Stimulated activated CD4-positive, alpha-beta T cell treated with anti-CD3 and anti-CD28 coated beads, Interleukin-2, amount 100 ng/mL, for 24 hours (primary cell): ENCODE measurements at places on chromosomes 11 and 22.

- DNase-seq, result no peak
These were observed 47.5 kb downstream of the LINC01488 start for GRCh38 chr11:69529001-69529400.

- DNase-seq, result no peak
These were observed 658 bp downstream of the ACY3 start for GRCh38 chr11:67649634-67650510.

DNA sequence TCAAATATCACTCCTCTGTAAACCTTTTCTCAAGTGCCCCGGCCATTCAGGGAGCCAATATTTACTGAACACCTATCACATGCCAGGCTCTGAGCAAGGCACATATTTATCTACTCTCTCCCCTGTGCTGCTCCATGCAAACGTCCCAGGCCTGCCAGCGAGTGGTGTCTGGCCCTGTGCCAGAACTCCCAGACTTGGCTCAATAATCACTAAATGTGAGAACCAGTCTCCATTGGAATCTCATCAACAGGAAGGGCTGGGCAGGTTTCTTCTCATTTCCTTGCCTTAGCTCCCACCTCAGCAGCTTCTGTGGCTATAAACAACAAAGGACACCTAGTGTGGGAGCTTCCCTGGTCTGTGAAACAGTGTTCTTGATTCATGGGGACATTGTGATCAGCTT is 21.7 kb downstream of the RASSF10 start:
- no peak for DNase-seq

DNA sequence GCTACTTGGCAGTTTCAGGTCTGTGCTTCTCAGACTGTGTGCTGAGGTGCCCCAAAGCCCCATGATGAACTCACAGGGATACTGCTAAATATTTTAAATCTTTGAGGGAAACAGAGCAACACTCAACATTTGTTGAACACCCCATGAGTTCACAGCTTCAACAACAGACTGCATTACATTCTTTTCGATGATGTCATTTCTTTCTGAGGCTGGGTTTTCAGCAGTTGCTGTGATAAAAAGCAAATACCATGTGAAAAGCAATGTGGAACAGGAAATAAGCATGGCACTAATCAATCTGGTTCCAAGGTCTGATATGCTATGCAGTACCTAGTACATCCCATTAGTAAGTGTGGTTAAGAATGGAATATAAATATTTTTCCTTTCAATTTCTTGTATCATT is 82.7 kb downstream of the RPL27A start:
- DNase-seq, result no peak

DNA sequence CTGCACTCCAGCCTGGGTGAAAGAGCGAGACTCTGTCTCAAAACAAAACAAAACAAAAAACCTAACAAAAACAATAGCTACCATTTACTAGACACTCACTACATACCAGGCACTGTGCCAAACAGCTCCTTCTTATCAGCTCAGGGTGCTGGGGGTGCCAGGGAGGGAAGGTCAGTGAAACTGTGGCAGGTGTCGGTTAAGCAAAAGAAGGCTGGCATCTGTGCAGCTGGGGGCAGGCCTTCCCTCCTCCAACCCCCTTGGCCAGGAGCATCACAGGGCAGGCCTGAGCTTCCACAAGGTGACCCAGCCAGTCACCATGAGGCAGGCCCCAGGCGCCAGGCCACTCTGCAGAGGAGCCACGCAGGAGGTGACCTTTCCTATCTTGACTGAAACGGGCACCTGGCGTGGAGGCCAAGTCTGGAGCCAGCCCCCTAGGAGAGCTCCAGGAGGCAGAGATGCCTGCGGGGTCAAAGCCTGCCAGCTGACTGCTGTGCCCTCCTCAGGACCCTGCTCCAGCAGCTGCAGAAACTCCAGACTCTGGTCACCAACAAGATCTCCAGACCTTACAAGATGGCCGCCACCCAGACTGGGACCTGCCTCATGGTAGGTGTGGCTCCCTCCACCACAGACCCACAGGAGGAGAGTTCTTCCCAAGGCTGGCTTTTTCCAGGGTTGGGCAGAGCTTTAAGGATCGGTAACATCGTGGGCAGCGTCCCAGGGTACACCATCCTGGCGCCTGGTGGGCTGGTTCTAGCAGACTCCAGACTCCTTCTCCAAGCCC is 31.3 kb upstream of the DGKZ start:
- DNase-seq, result no peak

DNA sequence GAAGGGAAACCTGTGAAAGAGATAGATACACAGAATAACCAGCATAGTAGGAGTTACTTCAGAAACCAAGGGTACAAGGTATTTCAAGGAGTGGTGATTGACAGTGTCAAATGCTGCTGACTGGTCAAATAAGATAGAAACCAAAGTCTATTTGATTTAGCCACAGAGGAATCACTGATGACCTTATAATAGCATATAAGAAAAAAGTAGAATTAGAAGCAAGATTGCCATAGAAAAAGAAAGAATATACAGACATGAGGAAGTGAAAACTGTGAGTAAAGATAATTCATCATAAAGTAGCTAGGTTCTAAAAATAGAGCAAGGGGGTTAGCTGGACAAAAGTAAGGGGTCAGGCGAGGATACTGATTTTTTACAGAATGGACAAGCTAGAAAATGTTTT is 14.2 kb downstream of the ZBTB44 start:
- no peak for DNase-seq

DNA sequence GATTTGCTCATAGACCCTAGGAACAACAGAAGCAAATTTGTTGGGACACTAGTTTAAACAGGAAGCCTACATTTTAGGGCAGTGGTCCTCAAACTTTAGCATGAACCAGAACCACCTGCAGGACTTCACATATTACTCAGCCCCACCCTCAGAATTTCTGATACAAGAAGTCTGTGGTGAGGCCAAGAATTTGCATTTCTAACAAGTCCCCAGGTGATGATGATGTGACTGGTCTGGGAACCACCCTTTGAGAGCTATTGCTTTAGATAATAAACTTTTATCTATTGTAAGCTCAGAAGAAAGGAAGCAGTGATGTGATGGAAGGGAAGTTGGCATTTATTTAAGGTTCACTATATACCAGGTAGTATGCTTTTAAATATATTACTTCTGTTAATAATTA is 194.0 kb downstream of the FAM181B start:
- DNase-seq, result no peak

- no peak for DNase-seq
These were observed 55.7 kb downstream of the ARHGAP8 start for GRCh38 chr22:44807915-44808690.

DNA sequence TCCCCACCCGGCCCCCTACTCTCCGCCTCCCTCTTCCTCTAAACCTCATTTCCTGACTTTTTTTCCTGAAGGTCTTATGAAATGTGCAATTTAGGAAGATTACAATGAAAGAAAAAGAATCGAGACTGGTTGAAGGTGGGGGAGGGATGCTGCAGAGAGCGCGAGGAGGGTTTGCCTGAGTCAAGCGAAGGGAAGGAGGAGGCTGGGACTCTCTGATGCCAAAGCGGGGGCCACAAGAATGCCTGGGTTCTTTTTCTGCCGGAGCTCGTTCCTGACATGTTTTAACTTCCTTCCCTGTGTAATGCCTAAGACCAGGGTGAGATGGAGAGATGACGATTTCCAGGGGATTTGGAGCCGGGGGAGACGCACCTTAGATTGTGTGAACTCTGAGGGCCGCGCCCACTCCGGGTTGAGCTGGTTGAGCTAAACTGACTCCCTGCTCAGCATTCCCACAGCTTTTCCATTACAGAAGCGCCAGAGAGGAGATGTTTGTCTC is 270.5 kb upstream of the SORL1-AS1 start:
- DNase-seq, result no peak

- no peak for DNase-seq
These were observed 205.1 kb upstream of the PITPNB start for GRCh38 chr22:28123989-28124766.

- peak; percentile 60 for DNase-seq
These were observed 375 bp downstream of the SLC25A1 start for GRCh38 chr22:19178065-19178656.

GRCh38 chr22:24827296-24827695 is 21.3 kb downstream of the SGSM1 start:
- no peak for DNase-seq

GRCh38 chr11:36149538-36150242 is 139.5 kb downstream of the COMMD9 start:
- peak; percentile 44 for DNase-seq

- DNase-seq, result no peak
These were observed 43.0 kb upstream of the HIPK3 start for GRCh38 chr11:33214187-33214586.
